ENCODE measurements at places on chromosomes 7 and 10. TPM values are rescaled to one million over a fixed set of nuclear protein-coding genes. Genes with fewer than 3 reads are reported as not detected.

DNA sequence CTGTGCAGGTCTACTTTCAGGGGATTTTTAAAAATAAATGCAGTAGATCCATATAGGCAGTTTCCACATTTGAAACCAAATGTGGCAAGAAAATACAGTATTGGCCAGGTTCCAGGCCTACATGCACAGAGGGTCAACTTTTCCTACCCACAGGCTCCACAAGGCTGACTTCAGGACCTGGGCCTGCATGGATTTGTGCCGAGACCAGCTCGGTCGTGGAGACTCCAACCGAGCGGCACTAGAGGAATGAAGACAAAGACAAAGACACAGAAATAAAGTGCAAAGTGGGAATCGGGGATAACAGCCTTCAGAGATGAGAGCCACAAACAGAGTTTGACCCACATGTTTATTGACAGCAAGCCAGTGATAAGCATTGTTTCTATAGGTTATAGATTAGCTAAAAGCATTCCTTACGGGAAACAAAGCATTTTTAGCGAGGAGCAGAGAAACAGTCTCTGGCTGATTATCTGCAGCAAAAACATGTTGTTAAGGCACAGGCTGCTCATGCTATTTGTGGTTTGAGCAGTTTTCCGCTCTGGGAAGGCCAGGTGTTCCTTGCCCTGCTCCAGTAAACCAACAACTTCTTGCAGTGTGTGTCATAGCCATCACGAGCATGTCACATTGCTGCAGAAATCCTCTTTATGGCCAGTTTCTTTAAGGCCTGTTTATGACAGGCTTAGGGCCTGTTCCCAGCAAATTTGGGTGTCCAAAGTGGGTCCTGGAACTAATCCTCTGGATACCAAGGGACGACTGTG lies 52.6 kb downstream of the ZNF37A start:
- H3K27me3 ChIP-seq, result no peaks in the 10 kb centered on the region
- no peaks in the 10 kb centered on the region for H3K4me1 ChIP-seq
- no peak overlapping the region for H3K4me3 ChIP-seq
- no peak overlapping the region for H3K27ac ChIP-seq
- no peak for DNase-seq
- no peaks in the 10 kb centered on the region for H3K36me3 ChIP-seq

GRCh38 chr10:117007080-117007479 lies 2.1 kb upstream of the SHTN1 start:
- H3K27me3 ChIP-seq, result no peaks in the 10 kb centered on the region
- no peak overlapping the region for H3K4me3 ChIP-seq
- no peak for DNase-seq
- no peak overlapping the region for H3K27ac ChIP-seq
- H3K36me3 ChIP-seq, result no peaks in the 10 kb centered on the region

XRCC2 gene
- total RNA-seq, result 1.1 TPM

DNA sequence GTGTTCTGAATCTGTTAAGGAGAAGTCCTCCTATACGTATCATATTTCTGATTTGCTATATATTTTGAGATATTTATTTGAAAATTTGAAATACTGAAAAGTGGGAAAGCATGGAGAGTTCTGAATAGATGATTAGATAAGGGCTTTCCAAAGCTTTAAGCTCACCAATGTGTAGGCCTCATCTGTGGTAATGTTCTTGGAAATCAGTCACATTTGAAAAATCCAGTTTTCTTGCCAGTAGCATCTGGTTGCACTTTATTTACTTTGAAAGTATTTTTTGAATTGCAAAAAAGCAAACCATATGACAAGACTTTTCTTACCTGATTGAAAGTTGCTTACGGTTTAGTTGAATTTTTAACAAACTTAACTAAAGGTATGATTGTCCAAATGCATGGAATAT lies 21.7 kb downstream of the ADD3 start:
- H3K36me3 ChIP-seq, result no peaks in the 10 kb centered on the region
- no peak overlapping the region for H3K27ac ChIP-seq
- peaks cover 63% of the 10 kb centered on the region for H3K4me1 ChIP-seq

DNA sequence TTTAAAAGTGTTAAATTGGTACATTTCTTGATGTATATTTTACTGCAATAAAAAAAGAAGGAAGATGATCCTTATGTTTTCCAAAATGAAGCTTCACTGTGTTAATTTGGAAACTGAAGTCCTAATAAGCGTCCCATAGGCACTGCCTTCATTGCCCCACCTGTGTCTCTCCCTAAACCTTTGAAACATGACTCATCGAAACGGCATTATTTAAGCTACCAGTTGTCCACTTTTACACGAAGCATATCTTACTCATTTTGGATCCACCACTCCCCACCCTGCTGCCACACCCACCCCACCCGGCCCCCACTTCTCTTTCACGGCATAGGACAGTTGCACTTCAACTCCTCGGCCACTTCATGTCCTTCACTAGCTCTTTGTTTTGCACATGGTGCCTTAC lies 85.5 kb downstream of the KIAA1549 start:
- H3K27ac ChIP-seq, result no peak overlapping the region
- H3K4me3 ChIP-seq, result no peak overlapping the region
- DNase-seq, result no peak

ARHGAP22 gene
- 0.20 TPM for total RNA-seq

ABLIM1 gene
- total RNA-seq, result 197 TPM

All from CD4-positive, alpha-beta memory T cell (primary cell).